T47D (cell line): ENCODE measurements at places on chromosomes 4 and X.

GRCh38 chrX:68892651-68893050, 63.8 kb downstream of the EFNB1 start:
- DNase-seq = no peak

- no peak for DNase-seq
Observed at GRCh38 chr4:94758141-94758699, 465 bp downstream of the BMPR1B start.

DNA sequence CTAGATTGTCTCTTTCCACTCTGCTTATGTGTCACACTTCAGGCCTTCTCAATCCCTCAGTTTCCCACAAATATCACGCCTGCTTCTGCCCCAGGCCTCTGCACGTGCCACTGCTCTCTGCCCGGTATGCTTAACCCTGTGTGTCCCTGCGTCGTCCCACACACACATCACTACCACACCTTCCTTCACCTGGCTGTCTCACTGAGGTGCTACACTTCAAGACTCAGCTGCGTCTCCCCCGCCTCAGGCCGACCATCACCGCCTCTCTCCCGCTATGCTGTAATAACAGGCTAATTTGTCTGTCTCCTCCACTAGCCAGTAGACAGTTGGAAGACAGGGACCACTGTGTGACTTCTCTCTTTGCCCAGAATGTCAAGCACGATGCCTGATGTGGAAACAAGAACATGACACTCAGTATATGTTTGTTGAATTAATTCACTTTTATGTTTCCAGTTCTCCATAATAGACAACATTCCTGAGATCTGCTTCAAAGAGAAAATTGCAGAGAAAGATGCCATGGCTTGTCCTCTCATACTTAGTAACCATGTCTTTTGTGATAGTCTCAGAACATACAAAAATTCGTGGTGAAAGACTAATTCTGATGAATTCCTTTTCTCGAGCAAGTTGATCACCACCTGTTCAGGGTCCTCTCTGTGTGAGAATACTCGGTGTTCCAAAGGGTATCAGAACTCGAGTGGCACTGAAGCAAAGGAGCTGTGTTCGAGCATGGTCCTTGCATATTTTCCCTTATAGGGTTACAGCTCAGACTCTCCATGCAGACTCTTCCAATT, 54.2 kb downstream of the AFAP1 start:
- no peak for DNase-seq

GRCh38 chr4:20490734-20491133, 209.5 kb upstream of the PACRGL start:
- no peak for DNase-seq

- no peak for DNase-seq
Observed at GRCh38 chr4:163195247-163195765, 28.6 kb upstream of the NAF1 start.

GRCh38 chr4:95251568-95251967, 297.2 kb downstream of the UNC5C start:
- DNase-seq = no peak

DNA sequence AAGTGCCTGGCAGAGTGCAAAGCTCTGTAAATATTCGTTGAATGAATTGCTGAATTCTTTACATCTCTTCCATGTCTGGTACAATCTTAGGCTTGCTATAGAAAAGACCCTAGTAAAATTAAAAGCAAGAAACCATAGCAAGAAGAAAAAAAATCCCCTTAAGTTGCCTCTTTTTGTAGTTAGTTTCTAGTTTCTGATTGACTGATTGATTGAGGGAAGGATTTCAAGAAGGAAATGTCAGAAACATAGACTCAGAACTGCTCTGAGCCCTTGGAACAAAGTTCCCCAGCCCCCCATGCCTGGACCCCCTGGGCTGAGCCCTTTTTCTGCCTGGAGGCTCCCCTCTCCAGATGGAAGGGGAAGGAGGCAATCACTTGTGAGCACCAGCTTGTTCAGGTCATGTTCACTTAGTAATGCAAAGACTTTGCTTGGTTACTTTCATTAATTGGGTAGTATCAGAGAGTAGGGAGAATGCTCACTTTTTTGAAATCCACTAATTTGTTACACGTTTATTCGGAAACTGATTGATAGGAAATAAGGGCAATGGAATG, 35.6 kb downstream of the DAPP1 start:
- DNase-seq = no peak
